ENCODE measurements at places on chromosomes 2 and 18.

- DNase-seq: no peak
Measured at GRCh38 chr2:81706856-81707255, 1402.3 kb upstream of the LRRTM1 start.

- DNase-seq: no peak
Measured at GRCh38 chr2:71778936-71779773, 325.8 kb downstream of the DYSF start.

DNA sequence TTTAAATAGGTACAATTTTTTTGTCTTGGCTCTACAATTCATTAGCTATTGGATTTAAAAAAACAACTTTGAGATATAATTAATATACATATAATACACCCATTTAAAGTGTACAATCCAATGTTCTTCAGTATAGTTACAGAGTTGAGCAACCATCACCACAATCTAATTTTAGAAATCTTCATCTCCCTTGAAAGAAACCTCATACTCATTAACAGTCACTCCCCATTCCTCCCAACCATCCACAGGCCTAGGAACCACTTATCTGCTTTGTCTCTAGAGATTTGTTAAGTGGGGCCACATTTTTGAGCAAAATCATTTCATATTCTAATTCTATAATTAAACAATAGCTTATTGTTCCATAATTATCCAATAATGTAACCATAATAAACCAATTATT is 32.6 kb downstream of the MRPL33 start:
- no peak for DNase-seq

GRCh38 chr2:192555740-192556139 is 361.0 kb upstream of the TMEFF2 start:
- no peak for DNase-seq

DNA sequence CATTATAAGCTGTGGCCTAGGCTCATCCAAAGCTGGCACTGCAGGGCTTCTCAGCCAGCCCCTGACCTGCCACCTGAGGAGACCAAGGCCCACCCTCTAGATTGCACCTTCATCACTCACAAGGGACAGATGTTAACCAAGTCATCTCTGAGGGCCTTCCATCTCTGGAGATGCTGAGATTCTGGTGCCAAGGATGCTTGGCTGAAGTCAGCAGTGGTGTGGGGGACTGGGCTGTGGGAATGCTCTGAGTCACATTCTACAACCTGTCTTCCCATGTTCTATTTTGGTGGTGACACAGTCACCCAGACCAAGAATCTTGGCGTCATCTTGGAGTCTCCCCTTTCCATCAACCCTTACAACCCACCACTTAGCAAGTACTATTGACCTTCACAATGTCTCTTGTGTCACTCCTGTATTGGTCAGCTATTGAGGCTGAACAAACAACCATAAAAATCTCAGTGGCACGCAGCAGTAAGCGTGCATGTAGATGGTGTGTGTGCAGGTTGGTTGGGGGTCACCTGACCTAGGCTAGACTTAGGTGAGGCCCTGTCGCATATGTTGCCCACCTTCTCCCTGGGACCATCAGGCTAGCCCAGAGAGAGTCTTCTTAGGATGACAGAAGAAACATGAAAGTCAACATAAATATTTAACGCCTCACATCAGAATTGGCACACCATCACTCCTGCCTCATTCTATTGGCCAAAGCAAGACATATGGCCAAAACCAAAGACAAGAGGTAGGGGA is 135.0 kb downstream of the SMAD7 start:
- no peak for DNase-seq

Measured in CD4-positive, alpha-beta T cell treated with Interleukin-6 for 4 hours (primary cell).